Urinary bladder (tissue), 4 donors: ENCODE measurements at places on chromosomes 5 and 9.

- DNase-seq, result no peak
These were observed 154.3 kb downstream of the PHF2 start for GRCh38 chr9:93730648-93731047.

- no peak for DNase-seq
These were observed 327.0 kb upstream of the KLF4 start for GRCh38 chr9:107816561-107817021.

DNA sequence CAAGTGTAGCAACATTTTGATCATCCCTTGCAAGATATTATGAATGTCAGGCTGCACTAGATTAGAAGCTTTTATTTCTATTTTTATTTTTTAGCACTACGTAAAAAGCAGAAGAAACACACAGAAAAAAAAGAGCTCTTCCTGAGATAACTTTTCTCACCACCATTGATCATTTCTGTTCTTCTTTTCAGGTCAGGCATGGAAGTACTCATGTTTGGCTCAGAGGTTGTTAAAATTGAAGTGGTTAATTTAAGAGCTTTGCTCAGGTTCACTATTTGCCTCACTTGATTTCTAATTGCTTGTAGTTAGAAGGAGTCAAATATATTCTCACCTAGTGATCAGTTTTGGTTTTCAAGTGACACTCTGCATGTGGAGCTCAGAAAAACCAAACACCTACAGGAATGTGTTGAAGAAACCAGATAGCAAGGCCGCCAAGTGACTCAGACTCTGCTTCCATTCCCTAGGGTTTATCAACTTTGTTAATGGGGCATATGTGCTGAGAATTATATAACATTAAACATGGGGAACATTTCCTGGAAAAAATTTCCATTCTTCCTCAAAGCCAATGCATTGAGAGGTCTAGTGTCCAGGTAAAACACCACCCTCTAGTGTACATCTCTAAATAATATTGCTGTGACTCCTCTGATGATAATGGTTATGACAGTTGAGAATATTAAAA is 679.8 kb downstream of the CETN3 start:
- no peak for DNase-seq

DNA sequence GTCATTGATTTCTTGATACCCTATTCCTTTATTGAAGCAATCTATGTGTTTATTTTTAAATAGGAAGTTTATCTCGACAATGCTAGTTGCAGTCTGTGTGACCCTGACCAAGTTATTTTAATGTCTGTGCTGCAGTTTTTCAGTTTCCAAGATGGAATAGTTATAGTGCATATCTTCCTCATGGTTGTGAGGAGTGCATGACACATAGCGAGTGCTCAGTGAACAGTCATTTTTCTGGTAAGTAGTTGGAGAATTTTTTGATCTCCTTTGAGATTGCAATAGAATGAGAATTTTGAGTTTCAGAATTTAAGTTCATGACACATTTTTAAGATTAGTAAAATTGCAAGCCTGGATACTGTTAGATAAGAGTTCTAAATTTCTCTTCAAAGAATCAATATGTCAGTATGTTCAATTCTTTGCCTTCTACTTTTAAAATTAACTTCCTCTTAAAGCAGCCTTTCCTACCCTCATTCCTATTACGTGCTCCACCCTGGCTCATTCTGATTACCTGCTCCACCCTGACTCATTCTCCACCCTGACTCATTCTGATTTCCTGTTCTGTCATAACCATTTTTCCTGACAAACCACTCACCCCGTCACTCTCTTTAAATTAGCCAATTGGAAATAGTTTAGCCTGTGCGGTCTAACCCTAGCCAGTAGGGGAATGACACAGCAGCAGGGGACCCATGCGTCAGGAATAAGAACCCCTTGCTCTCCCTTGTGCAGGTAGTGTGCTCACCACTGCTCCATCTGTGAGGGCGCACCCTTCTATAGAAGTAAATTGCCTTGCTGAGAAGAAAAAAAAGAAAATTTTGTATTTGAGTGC is 30.7 kb downstream of the SPIN1 start:
- DNase-seq, result no peak
